OCI-LY7 (cell line): ENCODE measurements at places on chromosomes 6 and 20.

- no peak for DNase-seq
These were observed 67.6 kb downstream of the B3GAT2 start for GRCh38 chr6:70889270-70889669.

DNA sequence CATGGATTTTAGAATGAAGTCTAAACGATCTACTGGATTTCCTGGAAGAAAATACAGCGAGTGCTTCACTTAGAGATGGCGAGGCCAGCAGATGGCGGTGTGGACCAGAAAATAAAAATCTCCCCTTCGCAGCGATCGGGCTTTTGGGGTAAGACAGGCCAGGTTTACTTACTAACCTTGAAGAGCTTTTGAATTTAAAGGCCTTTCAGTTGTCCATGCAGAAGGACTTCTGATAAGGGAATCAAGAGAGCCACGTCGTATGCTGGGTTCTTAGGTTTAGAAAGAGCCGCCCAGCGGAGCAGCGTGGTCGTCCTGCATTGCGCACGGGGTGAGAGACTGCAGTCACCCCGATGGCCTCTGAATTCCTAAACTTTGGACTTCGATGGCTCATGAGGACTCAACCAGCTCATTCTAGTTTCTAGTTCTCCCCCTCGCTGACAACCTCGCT, 125.2 kb upstream of the RALGAPA2 start:
- DNase-seq: peak; percentile 18

DNA sequence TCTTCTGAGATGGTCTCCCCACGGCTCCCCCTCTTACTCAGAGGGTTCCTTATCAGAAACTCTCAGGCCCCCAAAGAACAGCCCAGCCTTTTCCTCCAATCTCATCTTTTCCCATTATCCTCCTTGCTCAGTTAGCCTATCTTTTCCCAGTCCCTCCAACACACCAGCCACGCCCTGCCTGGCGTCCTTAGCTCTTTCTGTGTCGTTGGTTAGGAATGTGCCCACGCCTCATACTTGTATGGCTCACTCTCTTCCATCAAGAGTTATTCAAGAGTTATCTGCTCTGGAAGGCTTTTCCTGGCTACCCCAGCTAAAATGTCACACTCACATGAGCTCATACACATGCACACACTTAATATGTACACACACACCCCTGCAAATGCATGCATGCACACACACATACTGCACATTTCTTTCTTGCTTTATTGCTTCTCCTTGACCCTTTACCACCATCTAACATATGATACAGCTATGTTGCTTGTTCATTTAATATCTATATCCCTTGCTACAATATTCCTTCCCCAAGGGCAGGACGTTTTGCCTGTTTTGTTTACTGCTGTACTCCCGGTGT, 37.6 kb downstream of the SLC2A10 start:
- no peak for DNase-seq

DNA sequence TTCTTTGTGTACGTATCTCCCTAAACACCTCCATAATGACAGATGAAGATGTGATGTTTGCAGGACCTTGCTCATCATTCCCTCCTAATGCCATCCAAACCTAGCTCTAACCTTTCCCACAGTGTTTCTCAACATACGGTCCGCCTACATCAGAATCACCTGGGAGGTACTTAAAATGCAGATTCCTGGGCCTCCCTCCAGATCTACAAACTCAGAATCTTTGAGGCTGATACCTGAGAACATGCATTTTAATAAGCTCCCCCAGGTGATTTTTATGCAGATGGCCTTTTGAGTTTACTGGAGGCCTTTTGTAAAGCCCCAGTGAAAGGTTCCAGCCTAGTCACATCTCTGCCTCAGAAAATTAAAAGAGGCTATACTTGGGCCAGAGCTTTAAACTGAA, 40.5 kb downstream of the METTL24 start:
- DNase-seq: no peak

DNA sequence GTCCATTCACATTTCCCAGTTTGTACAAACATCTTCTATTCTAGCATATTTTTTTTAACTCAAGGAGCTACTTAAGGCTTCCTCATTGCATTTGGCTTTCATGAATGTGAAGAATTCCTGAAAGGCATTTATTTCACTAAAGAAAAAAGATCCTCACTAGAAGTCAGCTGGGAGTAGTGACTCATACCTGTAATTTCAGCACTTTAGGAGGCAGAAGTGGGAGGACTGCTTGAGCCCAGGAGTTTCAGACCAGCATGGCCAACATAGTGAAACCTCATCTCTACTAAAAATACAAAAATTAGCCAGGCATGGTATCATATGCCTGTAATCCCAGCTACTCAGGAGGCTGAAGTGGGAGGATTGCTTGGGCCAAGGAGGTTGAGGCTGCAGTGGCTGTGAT, 30.9 kb upstream of the XRN2 start:
- DNase-seq: no peak
